Fibroblast of lung (primary cell): ENCODE measurements at places on chromosomes 16 and 17. TPM values are rescaled to one million over a fixed set of nuclear protein-coding genes. Genes with fewer than 3 reads are reported as not detected.

GJD3 gene
- total RNA-seq: 3.9 and 4.3 TPM in 2 replicates

- DNase-seq: no peak
These were observed 19.9 kb upstream of the TCF25 start for GRCh38 chr16:89853306-89853993.

DNA sequence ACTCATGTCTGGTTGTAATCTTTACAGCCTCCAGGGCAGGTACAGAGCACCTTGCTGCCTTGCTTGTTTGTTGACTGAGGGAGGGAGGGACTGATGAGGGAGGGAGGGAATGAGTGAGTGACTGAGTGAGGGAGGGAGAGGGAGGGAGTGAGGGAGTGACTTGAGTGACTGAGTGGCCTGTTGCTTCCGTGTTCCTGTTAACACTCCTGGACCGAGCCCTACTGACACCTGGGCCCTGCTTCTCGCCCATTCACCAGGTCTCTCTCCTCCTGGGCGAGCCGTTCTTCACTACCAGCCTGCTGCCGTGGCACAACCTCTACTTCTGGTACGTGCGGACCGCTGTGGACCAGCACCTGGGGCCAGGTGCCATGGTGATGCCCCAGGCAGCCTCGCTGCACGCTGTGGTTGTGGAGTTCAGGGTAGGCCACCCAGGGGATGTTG lies 41.2 kb downstream of the PRMT7 start:
- DNase-seq: no peak

DNA sequence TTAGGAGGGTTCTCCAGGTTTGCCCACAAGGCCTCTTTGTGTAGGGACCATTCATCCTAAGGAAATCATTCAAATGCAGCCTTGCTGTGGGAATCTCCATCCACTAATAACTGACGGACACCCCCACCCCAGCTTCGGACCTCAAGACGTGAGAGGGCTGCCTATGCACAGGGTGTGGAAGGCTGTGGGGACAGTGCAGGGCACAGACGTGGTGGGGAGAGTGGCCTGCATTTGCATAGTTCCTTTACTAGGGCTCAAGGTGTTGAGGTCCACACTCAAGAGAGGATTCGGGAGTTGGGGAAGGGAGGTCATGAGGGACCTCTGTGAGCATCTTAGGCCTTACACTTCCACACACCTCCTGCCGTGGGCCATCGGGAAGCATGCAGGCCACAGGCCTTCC lies 9.8 kb downstream of the DUSP3 start:
- no peak for DNase-seq

DNA sequence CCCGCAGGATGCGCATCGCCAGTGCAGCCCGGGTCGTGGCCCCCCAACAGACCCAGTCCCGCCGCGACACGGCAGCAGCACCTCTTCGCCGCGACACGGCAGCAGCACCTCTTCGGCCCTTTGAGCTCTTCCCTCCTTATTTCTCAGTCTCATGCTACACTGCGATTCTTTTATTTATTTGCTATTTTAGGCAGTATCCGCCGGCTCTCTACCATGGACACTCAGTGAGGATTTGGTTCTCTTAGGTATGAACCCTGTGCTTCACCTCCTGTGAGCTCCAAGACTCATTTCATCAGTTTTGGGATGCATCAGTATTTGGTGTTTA lies 8.3 kb upstream of the MAP2K3 start:
- no peak for DNase-seq

DNAAF8 gene
- total RNA-seq: 0.26 and 0.50 TPM in 2 replicates

GRCh38 chr17:50275279-50275678 lies 1.0 kb downstream of the TMEM92 start:
- no peak for DNase-seq

DNA sequence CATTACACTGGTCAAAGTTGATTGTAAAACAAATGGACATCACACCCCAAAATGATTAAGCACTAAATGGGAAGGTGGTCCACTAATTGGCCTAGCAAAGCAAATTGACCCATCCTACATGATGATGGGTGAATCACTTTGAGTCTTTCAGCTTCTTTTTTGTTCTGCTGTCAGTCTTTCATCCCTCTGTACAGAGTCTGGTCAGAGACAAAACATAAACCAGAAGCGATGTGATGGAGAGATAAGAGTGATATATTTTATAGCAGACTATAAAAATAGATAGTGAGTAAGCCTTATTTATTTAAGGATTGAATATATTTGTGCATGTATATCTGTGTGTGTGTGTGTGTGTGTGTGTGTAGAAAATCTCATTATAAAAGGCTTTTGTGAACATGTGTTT lies 618.4 kb upstream of the SOX9 start:
- no peak for DNase-seq

KRT28 gene
- total RNA-seq: not detected in 2 replicates

DNA sequence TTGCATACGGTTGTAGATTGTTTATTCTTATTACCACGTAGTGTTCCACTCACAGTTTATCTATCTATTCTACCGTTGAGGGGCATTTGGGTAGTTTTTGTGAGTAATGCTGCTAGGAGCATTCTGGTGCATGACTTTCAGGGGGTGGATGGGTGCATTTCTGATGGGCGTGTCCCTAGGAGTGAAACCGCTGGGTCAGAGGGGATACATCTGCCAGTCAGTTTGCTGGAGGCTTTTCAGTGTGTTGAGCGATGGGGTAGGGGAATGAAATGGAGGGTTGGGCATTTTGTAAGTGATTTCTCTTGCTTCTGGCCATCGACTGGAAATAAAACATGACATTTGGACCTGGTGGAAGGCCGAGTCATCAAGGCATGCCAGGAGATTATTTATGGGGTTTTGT lies 17.0 kb upstream of the IRX3 start:
- no peak for DNase-seq
